ENCODE measurements at places on chromosomes 3 and 15.

DNA sequence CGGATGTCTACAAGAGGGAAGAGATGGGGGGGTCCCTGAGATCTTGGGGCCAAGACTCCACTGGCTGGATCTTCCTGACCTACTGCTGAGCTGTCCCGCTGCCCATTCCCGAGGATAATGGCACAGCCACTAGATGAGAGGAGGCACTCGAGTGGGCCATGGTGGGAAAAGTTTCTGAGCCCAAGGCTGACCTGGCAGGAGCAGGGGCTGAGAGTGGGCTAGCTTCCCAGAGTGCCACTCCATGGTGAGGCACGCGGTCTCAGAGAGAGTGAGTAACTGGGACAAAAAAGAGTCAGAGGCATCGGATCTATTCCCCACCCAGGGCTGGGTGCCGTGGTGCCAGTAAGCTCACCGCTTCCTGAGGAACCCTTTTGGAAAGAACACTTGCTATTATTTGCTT lies 10.9 kb downstream of the SLC51B start:
- no peak overlapping the region for H3K4me3 ChIP-seq
- no peaks in the 10 kb centered on the region for H3K36me3 ChIP-seq
- H3K4me1 ChIP-seq = no peaks in the 10 kb centered on the region
- H3K27ac ChIP-seq = no peak overlapping the region
- DNase-seq = no peak
- H3K27me3 ChIP-seq = no peaks in the 10 kb centered on the region

DNA sequence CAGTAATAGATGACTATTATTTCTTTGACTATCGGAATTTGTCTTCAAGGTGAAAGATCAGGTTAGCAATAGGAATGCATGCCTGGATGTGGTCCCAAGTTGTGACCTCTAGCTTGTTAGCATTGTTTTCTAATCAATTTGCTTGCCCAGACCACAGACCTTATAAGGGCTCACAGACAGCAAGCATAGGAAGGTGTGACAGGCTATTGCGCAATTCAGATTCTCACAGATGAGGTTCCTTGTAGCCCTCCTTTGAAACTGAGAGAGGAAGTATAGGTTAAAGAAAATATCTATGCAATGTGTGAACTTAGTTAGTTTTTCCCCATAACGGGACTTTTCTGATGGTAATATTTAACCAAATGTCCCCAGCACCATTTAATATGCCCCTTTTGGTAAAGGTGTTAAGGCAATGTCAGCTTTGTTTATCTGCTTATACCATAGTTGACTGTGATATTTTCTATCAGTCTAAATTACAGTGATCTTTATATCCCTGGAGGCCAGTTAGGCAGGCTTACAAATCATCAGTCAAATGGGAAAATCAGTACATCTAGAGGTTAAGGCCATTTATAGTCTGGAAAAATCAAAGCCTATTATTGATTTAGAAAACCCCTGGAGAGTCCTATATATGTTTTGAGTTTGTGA lies 168.1 kb upstream of the MBNL1 start:
- H3K4me1 ChIP-seq = no peaks in the 10 kb centered on the region
- no peak for DNase-seq
- H3K27me3 ChIP-seq = no peaks in the 10 kb centered on the region
- H3K27ac ChIP-seq = no peak overlapping the region
- H3K4me3 ChIP-seq = no peak overlapping the region
- no peaks in the 10 kb centered on the region for H3K36me3 ChIP-seq

- no peak for DNase-seq
- H3K36me3 ChIP-seq = no peaks in the 10 kb centered on the region
- H3K27ac ChIP-seq = no peak overlapping the region
These were observed 43.0 kb upstream of the MUC4 start for GRCh38 chr3:195854628-195855294.

DNA sequence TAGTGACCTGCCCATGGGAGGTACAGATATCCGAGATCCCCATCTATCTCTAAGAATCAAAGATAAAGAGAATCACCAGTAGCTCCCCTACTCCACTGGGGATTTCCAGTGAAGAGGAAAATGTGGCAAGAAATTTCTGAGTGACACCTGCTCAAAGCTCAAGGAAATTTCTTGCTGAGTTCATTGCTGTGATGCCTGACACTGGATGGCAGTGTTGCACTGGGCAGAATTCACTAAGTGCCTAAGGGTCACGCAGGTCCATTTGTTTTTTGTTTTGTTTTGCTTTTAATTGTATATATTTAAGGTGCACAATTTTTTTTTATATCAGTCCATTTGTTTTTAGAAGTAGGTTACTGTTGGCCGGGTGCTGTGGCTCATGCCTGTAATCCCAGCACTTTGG lies 109.5 kb upstream of the KCNAB1 start:
- H3K4me3 ChIP-seq = no peak overlapping the region
- no peak overlapping the region for H3K27ac ChIP-seq
- no peaks in the 10 kb centered on the region for H3K36me3 ChIP-seq
- no peaks in the 10 kb centered on the region for H3K27me3 ChIP-seq

DNA sequence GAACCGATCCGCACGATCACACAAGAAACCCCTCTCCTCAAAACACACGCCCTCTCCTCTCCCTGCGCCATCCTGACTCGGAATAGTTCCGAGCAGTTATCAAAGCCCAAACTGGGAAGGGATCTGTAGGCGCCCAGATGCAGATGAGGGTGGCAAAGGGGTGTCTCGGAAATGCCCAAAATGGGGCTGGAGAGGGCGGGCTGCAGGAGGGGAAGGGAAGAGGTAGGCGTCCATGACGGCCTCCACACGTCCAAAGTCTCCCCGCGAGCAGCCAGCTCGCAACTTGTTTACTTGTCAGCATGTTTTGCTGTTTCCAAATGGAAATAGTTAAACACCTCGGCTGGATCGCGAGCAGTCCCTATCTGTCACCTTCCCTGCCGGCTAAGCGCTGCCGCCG lies 1.5 kb downstream of the NTRK3 start:
- peaks cover 22% of the 10 kb centered on the region for H3K4me1 ChIP-seq
- H3K4me3 ChIP-seq = no peak overlapping the region
- no peak for DNase-seq
- H3K27me3 ChIP-seq = no peaks in the 10 kb centered on the region

DNA sequence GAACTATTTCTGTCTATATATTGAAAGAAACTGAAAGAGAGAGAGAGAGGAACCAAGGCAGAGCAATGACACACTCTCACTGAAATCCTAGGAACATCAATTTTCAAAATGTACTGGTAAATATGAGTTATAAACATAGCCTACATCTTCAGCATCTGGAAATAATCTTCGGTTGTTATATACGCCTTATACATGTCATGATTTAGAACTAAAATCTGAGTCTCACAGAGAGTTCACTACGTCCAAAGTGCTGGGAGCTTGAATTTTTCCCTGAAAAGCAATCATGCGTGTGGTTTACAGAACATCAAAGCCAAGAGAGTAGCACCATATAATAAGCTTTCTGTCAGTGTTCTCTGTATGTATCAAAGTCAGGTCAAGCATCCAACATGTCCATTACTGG lies 420.0 kb upstream of the CBLB start:
- H3K27me3 ChIP-seq = no peaks in the 10 kb centered on the region
- H3K36me3 ChIP-seq = no peaks in the 10 kb centered on the region
- H3K4me1 ChIP-seq = no peaks in the 10 kb centered on the region
- no peak for DNase-seq

DNA sequence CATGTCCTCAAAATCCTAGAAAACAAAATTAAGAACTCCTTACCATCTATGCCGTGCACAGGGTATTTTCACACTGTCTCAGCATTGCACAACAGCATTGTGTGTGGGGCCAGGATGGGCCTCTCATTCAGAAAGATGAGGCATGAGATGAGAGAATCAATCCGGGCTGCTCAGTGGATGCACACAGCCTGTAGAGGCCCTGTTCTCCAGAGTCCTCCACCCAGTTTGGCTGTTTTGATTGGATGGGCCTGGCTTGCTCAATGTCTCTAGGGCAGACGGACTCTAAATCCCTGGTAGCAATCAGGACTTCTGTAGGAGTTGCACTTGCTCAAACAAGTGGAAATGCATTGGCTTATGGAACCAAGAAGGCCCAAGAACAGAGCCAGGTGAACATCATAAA lies 20.2 kb upstream of the CPNE9 start:
- H3K27me3 ChIP-seq = no peaks in the 10 kb centered on the region
- peaks cover 13% of the 10 kb centered on the region for H3K4me1 ChIP-seq
- H3K27ac ChIP-seq = no peak overlapping the region
- H3K4me3 ChIP-seq = no peak overlapping the region
- H3K36me3 ChIP-seq = peaks cover 8% of the 10 kb centered on the region

GRCh38 chr3:196169836-196170240 lies 41.4 kb downstream of the ZDHHC19 start:
- H3K4me1 ChIP-seq = peaks cover 17% of the 10 kb centered on the region
- DNase-seq = no peak
- no peak overlapping the region for H3K27ac ChIP-seq
- H3K36me3 ChIP-seq = no peaks in the 10 kb centered on the region
- H3K27me3 ChIP-seq = no peaks in the 10 kb centered on the region
- H3K4me3 ChIP-seq = no peak overlapping the region

DNA sequence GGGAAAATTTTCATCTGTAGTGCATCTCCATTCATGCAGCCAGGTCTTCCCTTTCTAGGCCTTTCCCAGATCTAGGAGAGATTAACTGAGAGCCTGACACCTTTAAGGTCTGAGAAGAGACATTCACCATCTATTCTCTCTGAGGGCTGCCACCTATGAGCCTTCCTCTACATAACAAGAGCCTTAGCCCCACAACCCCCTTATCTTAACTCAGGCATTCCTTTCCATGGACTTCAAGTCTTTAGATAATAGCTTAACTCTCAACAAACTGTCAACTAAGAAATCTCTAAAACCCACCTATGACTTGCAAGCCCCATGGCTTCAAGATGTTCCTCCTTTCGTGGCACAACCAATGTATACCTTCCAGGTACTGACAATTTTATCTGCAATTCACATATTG lies 121.0 kb downstream of the GABRB3 start:
- no peak for DNase-seq
- H3K4me3 ChIP-seq = no peak overlapping the region
- no peaks in the 10 kb centered on the region for H3K27me3 ChIP-seq
- no peaks in the 10 kb centered on the region for H3K36me3 ChIP-seq
- H3K4me1 ChIP-seq = no peaks in the 10 kb centered on the region
- H3K27ac ChIP-seq = no peak overlapping the region

DNA sequence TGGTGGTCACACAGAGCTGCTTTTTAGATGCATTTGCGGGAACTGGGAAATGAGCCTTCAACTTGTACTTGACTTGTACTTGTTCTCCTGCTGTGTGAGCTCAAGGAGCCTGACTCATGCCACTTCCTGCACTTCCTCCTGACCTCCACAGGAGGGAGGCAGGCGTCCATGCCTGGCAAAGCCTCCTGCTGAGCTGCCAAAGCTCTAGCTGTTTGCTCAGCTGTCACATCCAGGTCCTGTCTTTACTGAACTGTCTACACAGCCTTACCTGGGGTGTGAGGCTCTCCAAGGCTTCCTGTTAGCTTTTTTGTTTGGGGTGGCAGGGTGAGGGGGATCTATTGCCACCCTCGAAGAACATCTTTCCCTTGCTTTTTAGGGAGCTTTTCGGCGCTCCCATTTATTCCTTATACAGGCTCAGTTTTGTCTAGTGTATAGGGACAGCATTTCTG lies 6.4 kb downstream of the THPO start:
- DNase-seq = peak; percentile 87
- peaks cover 20% of the 10 kb centered on the region for H3K4me1 ChIP-seq
- no peaks in the 10 kb centered on the region for H3K36me3 ChIP-seq
- no peak overlapping the region for H3K4me3 ChIP-seq
- H3K27ac ChIP-seq = no peak overlapping the region

- no peak overlapping the region for H3K27ac ChIP-seq
- peaks cover 42% of the 10 kb centered on the region for H3K4me1 ChIP-seq
- H3K4me3 ChIP-seq = no peak overlapping the region
- DNase-seq = no peak
- H3K36me3 ChIP-seq = no peaks in the 10 kb centered on the region
- no peaks in the 10 kb centered on the region for H3K27me3 ChIP-seq
These were observed 287.3 kb downstream of the WDR72 start for GRCh38 chr15:53472210-53472609.

DNA sequence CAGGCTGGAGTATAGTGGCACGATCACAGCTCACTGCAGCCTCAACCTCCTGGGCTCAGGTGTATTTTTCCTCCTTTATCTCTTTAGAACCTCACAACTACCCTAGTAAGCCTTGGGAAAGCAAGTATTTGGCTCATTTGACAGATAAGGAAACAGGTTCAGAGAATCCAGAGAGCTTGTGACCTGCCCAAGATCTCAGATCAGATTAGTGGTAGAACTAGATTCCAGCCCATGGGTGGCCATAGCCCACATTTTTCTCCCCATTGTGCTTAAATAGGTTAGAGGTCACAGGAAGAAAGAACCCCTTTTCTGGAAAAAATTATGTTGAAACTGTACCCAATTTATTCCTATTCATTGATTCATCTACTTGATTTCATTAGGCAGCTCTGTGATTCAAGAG lies 64.3 kb downstream of the TSC22D2 start:
- peaks cover 18% of the 10 kb centered on the region for H3K4me1 ChIP-seq
- DNase-seq = no peak
- no peak overlapping the region for H3K27ac ChIP-seq
- no peak overlapping the region for H3K4me3 ChIP-seq
- no peaks in the 10 kb centered on the region for H3K27me3 ChIP-seq

DNA sequence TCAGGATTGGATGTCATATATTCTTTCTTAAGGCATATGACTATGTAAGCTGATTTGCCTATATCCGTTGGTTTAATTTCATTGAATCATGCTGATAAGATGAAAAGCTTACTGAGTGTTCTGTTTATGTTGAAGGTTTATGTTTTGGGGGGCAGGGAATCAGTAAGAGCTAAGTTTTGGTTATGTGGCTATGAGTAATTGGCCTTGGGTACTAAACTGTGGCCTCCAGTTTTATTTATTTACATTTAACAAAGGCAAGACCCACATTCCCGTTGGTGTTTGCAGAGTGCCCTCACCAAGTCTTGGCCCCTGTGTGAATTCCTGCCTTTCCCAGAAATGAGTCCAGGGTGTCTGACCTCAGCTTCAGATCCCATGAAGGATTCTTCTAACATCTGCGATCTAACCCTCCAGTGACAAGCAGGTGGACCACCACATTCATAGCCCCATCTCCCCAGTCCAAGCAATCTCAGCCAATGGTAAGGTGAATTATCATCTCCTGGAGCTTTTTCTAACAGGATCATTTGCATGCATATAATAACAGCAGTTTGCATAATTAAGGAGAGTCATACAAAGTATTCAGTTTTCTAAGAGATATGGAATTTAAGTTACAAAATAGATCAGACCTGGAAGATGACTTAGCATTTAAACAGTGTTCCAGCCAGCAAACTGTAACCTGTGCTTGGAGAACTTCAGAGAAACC lies 27.4 kb downstream of the GLDN start:
- H3K27me3 ChIP-seq = no peaks in the 10 kb centered on the region
- H3K4me1 ChIP-seq = no peaks in the 10 kb centered on the region
- no peak overlapping the region for H3K4me3 ChIP-seq
- DNase-seq = no peak
- no peaks in the 10 kb centered on the region for H3K36me3 ChIP-seq
- H3K27ac ChIP-seq = no peak overlapping the region

DNA sequence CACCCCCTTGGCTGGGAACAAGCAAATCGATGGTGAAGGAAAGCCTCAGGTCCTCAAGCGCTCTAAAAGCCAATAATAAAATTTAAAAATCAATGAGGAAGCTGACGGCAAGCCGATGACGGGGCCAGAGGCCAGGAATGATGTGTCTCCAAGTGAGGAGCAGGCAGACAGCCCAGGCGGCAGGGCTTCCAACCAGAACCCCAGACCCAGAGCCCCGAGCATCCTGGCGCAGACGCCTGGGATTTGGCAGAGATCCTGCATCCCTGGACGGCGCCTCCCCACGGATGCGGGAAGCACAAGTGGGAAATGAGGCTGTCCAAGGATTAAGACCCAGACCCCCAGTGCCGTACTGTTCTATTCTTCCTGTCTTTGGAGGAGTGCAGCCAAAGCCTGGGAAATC lies 123.0 kb upstream of the PROK2 start:
- no peaks in the 10 kb centered on the region for H3K4me1 ChIP-seq
- H3K4me3 ChIP-seq = no peak overlapping the region
- DNase-seq = no peak
- H3K27me3 ChIP-seq = no peaks in the 10 kb centered on the region
- no peaks in the 10 kb centered on the region for H3K36me3 ChIP-seq

Data from body of pancreas (tissue), 4 donors.